NCI-H2081 treated with DMSO at 0.1 percent for 48 hours (cell line): ENCODE measurements at places on chromosomes 1 and 21.

GRCh38 chr1:167344112-167344511, 123.4 kb downstream of the POU2F1 start:
- no peak for DNase-seq

DNA sequence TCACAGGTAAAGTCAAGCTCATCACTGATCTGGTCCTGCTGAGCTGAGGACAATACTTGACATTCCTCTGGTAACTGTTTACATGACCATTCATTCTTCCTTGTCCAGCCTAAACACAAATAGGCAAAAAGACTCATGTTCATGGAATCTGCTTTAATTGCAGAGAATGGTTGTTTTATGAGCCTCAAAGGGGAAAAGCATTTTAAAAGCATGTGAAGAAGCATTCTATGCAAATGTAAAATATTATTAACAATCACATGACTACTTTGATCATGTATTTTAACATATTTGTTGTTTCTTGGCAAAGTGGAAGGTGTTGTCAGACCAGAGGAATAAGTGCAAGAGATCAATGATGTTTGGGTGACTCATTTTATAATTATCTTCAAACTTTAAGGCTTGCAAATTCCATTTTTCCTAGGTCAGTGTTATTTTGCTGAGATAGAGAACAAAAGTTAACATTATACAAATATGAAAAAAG, 133.7 kb downstream of the RUNX1 start:
- no peak for DNase-seq

DNA sequence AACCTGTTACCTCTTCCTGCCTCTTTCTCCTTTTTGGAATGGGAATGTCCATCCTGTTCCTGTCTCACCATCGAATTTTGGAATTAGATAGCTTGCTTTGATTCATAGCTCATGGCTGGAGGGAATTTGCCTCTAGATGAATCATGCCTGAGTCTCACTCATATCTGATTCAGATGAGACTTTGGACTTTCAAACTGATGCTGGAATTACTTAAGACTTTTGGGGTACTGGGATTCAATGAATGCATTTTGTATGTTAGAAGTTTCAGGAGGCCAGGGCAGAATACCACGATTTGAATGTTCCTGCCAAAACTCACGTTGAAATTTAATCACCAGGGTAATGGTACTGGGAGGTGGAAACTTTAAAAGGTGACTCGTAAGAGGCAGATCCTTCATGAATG, 132.4 kb downstream of the DSCAM start:
- DNase-seq: no peak

DNA sequence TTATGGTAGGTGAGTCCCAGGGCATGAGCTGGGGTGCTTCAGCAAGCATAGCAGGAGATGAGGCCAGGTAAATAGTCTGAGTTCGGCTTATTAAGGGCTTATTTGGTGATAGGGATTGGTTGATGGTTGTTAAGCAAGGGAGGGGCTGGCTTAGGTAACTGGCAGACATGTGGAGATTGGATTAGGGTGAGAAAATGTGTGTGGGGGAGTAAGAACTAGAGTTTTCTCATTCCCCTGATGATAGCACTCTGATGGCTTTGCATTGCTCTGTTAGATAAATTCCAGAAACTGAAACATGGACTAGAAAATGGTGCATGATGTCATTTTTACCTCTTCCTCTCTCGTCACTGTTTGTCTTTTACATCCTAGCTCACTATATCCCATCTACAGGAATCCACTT, 53.6 kb downstream of the FGGY start:
- DNase-seq: no peak

- no peak for DNase-seq
Observed at GRCh38 chr1:197621761-197622160, 153.5 kb downstream of the DENND1B start.

DNA sequence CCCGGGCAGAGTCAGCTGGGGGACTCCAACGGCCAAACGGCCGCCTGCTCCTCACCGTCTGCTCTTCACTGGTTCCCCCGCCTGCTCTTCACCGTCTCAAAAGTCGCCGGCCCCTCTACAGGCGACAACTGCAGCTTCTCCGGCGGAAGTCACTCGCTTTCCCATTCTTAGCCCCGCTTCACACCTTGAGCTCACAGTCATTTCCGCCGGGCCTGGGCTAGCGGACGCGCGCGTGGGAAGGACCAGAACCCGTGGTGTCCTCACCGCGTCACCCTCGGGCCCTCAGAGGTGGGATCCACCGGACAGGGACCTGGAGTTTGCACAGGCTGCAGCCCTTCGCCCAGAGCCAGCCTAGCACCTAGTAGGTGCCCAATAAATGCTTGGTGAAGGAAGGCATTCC, 27.9 kb upstream of the HJV start:
- DNase-seq: no peak

GRCh38 chr1:226073184-226073950, 10.9 kb downstream of the H3-3A start:
- DNase-seq: no peak

- DNase-seq: no peak
Observed at GRCh38 chr1:212827831-212828278, 19.6 kb downstream of the SPATA45 start.

DNA sequence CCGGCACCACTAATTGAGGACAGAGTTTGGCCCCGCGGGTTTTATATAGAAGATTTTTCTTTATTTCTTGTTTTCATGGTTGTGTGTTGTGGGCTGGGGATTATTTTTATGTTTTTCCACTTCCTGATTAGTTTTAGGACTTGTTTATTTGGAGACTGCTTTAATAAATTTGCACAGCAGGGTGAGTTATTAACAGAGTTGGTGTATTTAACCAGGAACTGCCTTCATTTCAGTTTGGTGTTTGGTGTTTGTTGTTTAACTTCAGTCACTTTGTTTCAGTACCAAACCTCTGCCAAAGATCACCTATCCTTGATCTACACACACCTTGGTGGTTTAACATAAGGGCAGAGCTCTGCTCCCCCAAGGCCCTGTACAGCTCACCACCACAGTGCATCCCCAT, 103.5 kb upstream of the LMO4 start:
- DNase-seq: no peak

DNA sequence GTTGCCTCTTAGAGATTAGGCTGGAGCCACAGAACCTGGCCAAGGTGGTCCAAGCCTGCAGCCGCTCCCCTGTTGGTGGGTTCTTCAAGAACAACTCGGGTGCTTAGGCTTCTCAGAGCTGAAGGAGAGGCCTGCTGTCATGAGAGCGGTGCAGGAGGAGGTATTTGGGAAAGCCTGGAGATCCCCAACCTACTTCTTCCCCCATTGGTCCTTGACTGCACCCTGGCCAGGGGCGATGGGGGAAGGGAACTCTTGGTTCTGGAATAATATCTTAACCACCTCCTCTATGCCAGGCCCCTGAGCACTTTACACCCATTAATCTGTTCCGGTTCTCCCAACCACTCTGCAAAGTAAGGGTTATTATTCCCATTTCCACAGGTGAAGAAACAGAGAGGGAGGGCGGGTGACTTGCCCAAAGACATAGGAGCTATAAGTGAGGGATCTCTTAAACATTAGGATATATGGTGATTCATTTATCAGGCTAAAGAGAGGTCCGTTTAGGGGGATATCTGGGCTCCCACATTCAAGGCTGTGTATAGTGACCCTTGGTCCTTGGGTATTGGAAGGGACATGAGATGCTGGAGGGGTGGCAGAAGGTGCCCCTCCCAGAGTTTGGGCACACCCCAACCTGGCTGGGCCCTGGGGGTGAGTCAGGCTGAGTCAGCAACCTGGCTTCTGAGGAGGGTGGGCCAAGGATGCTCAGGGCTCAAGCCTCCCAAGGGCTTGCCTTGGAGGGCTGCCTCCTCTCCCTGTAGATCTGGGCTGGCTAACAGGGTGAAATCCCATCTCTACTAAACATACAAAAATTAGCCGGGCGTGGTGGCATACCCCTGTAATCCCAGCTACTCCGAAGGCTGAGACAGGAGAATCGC, 5.2 kb downstream of the TRNP1 start:
- DNase-seq: no peak

- DNase-seq: no peak
Observed at GRCh38 chr1:100718581-100718980, 961 bp upstream of the VCAM1 start.

DNA sequence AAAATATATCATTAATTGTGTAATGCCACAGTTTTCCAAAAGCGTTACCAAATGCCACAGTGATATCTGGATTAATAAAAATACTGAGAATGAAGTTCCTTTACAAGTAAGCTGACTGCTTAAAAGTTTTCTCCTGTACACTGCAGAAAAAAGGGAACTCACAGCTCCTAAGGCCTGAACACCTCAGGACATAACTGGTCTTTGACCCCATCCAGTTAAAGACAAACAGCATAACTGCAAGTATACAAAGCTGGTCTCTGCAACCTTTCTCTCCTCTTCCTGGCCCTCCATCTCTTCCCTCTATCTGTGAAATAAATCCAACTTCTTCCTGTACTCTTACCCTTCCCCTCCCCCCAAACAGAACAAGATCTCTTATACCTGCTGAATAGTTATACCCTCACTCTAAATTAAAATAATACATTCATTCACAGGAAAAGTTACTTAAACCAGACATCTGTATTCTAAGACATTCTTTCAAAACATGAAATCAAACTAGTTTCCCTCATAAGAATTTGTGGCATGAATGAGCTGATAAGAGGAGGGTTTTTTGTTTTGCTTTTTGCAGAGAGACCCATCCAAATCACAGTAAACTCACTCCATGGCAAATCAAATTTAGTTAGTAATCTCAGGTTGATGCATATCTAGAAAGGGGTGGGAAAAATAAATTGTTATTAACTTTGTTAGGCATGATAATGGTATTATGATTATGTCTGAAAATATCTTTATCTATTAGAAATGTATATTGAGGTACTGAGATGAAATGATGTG, 2.9 kb downstream of the DIPK1A start:
- no peak for DNase-seq

DNA sequence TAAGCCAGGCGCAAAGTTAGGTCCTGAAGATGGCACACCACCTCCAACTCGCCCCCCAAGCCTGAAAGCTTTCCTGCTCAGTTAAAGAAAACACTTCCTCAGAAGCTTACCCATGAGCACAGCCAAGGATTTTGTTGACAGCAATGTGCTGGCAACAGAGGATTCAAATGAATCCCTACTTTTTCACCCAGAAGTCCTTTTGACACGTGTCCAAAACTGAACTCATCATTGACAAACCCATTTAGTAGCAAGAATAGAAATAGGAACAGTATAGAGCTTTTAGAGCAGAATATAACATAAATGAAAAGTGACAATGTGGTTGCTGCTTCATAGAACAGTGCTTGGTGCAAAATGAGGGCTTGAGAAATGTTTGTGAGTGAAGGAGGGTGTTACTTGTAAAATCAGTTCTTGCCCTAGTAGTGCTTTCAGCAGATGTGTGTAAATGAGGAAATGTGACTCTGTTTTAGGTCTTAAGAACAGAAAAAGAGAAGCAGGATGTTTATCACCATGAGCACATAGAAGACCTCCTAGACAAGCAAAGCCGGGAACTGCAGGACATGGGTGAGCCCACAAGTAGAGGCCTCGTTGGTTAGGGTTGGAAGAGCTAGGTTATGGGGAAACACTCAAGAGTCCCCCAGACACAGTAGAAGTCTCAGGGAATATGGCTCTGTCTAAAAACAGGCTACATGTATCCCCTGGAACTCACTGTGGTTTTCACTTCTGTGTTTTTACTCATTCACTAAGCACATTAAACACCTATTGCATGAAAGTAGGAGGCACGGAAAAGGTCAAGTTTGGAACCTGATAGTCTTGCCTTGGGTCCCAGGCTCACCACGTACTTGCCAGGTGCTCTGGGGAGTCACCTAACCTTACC, 48.6 kb upstream of the TMEM125 start:
- DNase-seq: no peak

GRCh38 chr1:222171005-222171404, 376.9 kb downstream of the HHIPL2 start:
- peak; percentile 61 for DNase-seq

- no peak for DNase-seq
Observed at GRCh38 chr1:60848583-60849188, 233.7 kb upstream of the NFIA start.

DNA sequence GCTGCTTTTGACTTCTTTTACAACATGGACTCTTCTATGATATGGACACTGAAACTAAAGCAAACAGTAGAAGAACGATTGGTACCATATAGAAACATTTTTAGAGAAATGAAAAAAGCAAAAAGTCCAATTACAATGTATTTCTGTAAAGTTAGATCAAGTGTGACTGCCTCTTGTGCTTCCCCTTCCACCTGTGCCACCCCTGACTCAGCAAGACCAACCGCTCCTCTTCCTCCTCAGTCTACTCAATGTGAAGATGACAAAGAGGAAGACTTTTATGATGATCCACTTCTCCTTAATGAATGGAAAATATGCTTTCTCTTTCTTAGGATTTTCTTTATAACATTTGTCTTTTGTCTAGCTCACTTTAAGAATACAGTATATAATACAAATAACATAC, 66.9 kb downstream of the PHTF1 start:
- DNase-seq: no peak

- no peak for DNase-seq
Observed at GRCh38 chr1:218164111-218164929, 120.8 kb upstream of the RRP15 start.

GRCh38 chr1:2882966-2883696, 81.6 kb upstream of the TTC34 start:
- no peak for DNase-seq

DNA sequence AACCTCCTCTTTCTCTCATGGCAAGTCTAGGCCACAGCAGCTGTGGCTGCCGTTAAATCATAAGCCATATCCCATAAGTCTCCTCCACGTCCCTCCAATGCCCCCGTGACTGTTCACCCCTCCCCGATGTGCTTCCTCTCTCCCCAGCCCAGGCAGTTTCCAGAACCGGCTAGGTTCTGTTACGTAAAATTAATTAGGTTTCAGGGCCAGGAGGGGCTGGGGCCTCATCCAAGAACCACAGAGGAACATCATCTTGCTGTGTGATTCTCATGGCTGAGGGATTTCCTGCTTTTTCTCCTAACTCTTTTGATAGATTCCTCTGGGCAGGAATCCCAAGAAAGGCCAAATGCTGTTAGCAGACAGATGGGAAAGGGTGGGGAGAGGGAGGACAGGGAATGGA, 141.8 kb upstream of the AJAP1 start:
- no peak for DNase-seq

GRCh38 chr1:65632235-65632634, 160.5 kb upstream of the PDE4B start:
- no peak for DNase-seq

GRCh38 chr1:81428998-81429397, 371.7 kb upstream of the ADGRL2 start:
- DNase-seq: no peak

DNA sequence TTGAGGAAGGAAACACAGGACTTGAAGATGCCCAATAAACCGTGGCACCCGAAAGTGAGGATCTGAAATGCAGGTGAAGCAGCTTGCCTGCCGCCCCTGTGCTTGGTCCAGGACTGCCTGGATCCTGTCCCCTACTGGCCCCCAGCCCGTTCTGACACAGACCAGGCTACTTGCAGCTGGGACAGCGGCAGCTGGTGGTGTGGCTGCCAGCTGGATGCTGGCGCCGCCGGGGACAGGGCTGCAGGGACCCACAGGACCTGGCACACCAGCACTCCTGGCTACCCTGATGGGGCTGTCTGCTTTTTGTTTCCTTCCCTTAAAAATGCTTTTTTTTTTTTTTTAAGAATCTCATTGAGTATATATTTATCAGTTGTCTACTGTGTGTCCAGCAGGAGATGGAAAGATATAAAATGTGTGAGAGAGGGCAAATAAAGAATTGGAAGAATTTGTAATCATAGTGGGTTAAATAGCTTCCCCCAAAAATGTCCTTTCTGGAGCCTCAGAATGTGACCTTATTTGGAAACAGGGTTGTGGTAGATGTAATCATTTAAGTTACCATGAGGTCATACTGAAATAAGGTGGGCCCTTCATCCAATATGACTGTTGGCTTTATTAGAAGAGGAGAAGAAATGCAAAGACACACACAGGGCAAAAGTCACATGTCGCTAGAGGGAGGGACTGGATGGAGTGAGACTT, 165.6 kb downstream of the DSCAM start:
- DNase-seq: peak; percentile 2
